ENCODE measurements at places on chromosomes 11 and 22.
A peak's percentile ranks its signal among the peaks of the same experiment; 100 is the strongest.

GRCh38 chr11:77130763-77131513, 2.9 kb downstream of the MYO7A start:
- DNase-seq: no peak

DNA sequence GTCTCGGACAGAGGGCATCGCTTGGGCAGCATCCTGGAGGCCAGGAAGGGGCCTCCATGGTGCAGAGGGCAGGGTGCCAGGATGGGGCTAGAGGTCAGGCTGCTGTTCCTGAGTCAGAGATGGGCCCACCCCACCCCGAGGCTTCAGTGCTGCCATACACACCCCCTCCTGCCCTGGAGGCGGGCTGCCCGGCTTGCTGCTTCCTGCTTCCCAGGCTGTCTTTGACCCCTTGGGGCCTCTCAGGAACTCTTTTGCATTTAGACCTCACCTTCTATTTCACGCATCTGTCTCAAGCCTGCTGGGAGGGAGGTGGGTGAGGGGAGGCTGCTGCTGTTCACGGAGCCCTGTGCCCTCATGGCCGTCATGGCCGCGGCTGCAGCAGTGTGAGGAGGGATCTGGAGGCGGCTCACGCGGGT, 6.6 kb upstream of the GRAMD4 start:
- peak; percentile 32 for DNase-seq

DNA sequence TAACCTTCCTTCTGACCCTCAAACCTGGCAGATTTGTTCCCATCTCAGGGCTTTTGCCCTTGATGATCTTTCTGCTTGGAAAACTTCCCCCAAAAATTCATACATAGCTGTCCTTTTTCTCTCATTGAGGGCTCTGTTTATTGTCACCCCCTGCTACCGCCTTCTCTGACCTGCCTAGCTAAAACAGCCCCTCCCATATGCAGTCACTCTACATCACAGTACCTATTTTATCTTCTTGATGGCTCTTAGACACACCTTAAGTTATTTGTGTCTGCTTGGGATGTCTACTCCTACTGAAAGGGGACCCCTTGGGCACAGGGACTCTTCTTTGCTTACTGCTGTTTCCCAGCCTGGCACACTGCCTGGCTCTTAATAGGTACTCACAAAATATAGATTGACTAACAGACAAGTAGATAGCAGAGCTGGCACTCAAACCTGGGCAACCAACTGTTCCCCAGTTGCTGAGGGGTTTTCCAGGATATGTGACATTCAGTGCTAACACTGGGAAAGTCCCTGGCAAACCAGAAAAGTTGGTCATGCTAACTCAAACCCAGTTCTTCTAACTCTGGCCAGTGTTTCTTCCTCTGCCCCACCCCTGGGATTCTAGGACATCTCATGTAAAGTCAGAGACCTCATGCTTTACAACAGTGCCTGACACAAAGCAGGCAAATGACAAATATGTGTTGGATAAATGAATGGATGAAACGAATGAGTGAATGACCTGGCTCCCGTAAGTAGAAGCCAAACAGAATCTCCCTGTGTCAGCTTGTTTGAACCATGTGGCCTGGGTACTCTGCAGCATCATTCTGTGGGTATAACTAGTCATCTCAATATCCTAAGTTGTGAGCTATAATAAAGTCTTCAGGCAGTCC, 19.8 kb upstream of the FJX1 start:
- DNase-seq: no peak

- no peak for DNase-seq
These were observed 4.8 kb upstream of the CHRM1 start for GRCh38 chr11:62925745-62926679.

DNA sequence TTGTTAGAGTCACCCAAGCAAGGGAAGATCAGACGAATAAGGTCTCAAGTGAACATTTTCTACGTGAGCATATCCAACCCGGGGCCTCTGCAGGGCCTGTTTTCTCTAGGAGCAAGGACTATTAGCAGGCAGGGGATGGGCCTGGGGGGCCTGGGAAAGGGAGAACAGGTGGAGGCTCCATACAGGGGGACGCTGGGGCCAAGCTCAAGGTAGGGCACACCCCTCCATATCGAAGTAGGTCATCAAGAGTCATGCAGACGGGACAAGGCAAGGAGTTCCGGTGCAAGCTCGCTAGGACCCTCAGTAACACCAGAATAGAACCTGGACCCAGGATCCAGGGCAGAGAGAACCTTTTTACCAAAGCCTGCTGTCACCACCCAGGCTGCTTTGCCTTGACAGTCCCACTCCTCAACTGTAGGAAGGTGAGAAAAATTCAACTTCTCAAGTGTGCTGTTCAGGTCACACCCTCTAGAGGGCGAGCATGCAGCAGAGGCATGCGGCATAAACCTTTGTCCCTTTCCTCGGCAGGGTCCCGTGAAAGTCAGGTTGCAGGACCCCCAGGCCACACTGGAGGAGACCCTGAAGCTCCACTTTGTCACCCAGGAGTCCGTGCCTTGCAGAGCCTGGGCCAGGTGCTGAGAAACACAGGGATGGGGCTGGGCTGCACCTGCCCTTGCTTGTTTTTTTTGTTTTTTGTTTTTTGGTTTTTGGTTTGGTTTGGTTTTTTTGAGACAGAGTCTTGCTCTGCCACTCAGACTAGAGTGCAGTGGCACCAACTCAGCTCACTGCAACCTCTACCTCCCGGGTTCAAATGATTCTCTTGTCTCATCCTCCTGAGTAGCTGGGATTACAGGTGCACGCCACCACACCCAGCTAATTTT, 8.6 kb upstream of the APOBEC3B start:
- peak; percentile 14 for DNase-seq

DNA sequence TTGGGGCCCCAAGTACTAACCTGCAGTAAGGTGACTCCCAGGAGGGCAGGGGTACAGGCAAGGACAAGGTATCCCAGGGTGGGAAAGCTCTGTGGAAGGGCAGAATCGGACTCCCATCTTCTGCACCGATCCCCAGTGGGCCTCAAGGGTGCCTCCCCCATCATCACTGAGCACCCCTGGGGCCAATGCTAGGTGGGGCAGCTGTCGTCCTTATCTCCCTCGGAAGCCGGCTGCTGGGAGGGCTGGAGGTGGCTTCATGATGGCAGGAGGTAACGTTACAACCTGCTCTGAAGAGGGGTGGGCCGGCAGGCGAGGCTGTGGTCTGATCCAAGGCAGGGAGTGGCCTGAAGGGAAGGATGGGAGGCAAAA, 87.6 kb upstream of the LINC01488 start:
- DNase-seq: no peak

- no peak for DNase-seq
These were observed 4.8 kb upstream of the FBXO7 start for GRCh38 chr22:32469799-32470212.

GRCh38 chr11:8340296-8340695, 76.6 kb upstream of the LMO1 start:
- no peak for DNase-seq

GRCh38 chr11:2138068-2138430, 1.1 kb downstream of the IGF2 start:
- no peak for DNase-seq

DNA sequence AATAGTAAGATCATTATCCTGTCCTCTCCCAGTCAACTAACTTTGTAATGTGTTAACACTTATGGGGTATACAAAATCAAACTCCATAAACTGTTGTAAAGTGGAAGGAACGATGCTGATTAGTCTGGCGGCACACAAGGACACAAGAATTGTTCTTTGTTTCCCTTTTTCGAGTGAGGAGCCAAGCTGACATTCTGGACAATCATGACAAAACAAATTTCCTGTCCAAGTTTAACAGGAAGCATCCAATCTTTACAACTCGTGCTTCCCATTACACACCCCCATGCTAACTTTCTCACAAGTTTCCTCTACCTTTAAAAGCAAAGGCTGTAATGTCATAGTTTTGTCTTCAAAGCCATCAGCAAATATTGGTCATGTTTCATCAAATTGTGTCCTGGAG, 20.4 kb upstream of the LDLRAD3 start:
- no peak for DNase-seq

DNA sequence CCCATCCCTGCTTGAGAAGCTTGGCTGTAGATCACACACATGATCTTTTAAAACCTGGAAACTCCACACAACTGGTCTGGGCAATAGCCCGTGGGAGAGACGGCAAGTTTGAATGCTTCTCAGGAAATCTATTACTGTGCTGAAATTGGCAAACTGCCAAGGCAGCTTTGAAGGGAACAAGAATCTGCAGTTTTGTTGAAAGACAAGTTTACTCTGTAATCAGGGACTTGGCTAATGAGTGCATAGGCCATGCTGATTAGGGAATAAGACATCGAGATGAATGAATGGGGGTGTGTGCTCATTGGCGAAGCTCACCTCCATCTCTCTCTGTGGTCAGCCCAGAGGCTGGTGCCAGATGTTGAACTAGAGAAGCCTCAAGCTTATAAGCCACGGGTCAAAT, 218.8 kb downstream of the HIPK3 start:
- DNase-seq: no peak

DNA sequence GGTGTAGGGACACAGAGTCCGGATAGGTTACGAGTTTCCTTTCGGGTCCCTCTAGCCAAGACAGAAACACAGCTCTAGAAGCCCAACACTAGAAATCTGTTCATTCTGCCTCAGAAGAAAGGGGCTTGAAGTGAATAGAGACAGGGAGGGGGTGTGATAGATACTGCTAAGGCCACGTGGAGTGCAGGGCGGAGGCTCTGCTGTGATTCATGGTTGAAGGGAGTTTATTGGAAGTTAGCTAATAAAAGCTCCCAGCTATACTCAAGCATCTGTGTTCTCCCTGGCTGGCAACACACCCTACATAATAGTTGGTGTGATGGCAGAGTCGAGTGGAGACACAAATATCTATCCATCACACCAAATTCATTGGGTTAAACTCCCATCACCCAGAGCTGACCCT, 337.4 kb downstream of the CADM1 start:
- no peak for DNase-seq

DNA sequence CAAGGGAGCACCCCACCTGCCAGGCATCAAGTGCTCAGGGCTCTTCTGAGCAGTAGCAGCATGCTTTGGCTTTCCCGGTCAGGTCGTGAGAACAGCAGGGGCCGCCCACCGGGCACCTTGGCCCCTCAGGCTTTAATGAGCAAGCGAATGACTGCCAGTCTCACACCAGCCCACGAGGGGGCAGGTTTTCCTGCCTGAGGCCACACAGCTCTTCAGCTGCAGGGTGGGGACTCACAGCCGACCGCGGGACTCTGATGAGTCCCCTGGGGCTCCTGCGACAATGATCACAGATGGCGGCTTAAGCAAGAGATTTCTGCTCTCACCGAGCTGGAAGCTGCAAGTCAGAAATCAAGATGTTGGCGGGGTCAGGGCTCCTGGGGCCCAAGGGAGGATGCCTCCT, 14.3 kb upstream of the FGF19 start:
- no peak for DNase-seq

- no peak for DNase-seq
These were observed 516 bp upstream of the SERPINH1 start for GRCh38 chr11:75561426-75562047.

DNA sequence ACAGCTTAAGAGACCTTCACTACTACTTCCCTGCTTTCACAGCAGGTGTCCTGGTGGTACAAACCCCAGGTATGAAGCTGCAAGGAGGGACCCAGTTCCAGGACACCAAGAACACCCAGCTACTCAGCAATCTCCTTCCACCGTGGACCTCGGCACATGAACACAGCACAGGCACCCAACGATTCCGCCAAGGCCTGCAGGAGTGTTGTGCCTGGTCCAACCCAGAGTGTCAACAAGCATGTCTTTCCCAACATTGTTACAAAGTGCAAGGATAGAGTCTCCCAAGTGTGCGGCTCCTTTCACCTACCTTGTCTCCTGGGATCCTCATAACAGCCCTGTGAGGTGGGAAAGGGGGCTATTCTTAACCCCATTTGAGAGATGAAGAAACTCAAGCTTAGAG, 11.8 kb downstream of the PATZ1 start:
- DNase-seq: no peak

DNA sequence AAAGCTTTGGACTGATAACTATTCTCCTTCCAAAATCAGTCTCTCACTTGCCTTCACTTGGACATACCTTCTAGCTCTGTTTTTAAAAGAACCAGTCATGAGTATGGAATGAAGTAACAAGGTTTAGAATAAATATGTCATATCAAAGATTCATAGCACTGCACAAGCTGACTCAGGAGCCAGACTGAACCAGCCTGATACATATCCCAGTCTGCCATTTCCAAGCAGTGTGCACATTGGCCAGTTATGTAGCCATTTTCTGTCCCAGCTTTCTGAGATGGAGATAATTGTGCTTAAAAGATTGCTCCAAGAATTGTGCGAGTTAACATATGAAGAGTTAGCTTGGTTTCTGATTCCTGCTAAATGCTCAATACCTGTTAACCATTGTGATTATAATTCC, 311.3 kb downstream of the C11orf87 start:
- no peak for DNase-seq

- no peak for DNase-seq
These were observed 43.4 kb downstream of the PDHX start for GRCh38 chr11:34959770-34960169.

GRCh38 chr11:2521733-2522630, 77.2 kb downstream of the KCNQ1 start:
- DNase-seq: no peak

DNA sequence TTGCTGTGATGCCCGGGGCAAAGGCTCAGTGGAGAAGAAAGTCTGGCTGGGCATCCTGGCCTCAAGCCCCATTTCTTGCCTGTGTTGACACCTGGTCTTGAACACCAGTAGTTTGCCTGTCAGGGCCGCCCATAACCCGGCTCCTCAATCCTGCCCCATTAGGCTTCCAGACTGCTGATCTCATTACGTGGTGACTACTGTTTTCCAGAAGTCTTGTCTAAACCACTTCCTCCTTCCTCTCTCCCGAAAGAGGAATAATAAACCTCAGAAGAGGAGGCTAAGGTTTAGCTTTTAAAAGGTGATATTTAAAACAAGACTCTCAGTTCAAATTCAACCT, 97.7 kb downstream of the CD44 start:
- DNase-seq: no peak

DNA sequence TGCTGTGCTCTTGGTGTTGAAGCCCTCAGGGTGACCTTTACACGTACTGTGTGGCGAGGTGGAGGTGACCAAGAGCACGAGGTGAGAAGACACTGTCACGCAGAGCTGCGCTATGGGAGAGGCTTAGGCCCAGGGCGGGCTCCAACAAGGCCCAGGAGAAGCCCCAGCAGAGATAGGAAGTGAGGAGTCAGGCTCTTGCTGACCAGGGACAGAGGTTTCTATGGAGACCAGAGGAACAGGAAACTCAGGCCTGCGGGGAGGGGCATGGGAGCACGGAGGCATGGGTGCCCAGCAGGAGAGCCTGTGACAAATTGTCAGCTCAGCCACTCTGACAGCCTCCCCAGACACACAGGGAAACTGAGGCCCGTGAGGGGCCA, 15.8 kb downstream of the DGKZ start:
- no peak for DNase-seq

- no peak for DNase-seq
These were observed 113.6 kb upstream of the SOX6 start for GRCh38 chr11:16469968-16470367.

GRCh38 chr11:1343391-1344055, 34.1 kb upstream of the TOLLIP start:
- no peak for DNase-seq
